ENCODE measurements at places on chromosomes 3 and 15. TPM values are rescaled to one million over a fixed set of nuclear protein-coding genes. Genes with fewer than 3 reads are reported as not detected.

GRCh38 chr3:179735321-179735720, 82.5 kb downstream of the USP13 start:
- DNase-seq, result no peak

DNA sequence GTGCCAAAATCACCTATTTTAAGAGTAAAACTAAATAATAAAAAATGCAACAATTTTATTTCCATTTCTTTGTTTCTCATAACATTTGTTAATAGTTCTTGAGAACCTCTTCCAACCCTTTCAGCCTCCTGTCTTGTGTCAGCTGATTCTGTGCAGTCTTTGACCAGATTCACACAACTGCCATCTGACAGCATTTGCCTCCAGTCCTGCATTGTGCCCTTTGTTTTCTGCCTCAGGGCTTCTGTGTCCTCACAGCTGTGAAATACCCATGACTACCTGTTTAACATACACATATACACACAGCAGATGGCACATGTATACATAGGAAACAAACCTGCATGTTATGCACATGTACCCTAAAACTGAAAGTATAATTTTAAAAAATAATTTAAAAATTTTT, 13.2 kb upstream of the CNTN6 start:
- no peak for DNase-seq

DNA sequence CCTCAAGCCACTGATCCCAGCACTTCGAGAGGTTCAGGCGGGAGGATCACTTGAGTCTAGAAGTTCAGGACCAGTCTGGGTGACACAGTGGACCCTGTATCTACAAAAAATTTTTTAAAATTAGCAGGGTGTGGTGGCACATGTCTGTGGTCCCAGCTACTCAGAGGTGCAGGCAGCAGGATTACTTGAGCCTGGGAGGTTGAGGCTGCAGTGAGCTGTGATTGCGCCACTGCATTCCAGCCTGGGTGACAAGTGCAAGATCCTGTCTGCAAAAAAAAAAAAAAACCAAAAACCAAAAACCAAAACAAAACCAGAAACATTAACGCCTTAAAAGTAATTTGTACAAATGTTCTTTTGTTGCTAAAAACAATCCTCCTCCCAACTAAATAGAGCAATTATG, 27.9 kb upstream of the SLC12A8 start:
- no peak for DNase-seq

- DNase-seq, result no peak
Observed at GRCh38 chr3:189699885-189700284, 68.7 kb downstream of the TP63 start.

DNA sequence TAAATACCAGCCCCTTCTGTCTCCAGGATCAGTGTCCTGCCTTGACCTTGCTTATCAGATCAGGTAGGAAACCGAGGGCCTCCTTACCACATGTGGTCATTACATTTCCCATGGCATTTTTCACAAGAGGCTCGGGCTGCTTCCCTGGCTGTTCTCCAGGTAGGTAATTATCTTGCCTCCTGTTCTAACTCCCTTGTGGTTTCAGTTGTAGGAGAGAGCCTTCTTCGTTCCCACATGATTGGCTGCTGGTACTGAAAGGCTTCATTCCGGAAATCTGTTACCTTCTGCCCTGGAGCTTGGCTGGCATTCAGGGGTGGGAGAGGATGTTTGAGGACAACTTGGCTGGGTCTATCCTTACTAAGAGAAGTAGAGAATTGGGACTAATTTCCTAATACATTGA, 46.8 kb upstream of the RORA start:
- no peak for DNase-seq

Gene SLC28A2
- not detected for total RNA-seq

Gene SLC12A8
- not detected for total RNA-seq

Gene TRIM42
- not detected for total RNA-seq

Gene MRAS
- 0.44 TPM for total RNA-seq

Gene DPPA2
- total RNA-seq, result not detected

Measured in T-cell (primary cell).